ENCODE measurements at places on chromosomes 7 and 10.

DNA sequence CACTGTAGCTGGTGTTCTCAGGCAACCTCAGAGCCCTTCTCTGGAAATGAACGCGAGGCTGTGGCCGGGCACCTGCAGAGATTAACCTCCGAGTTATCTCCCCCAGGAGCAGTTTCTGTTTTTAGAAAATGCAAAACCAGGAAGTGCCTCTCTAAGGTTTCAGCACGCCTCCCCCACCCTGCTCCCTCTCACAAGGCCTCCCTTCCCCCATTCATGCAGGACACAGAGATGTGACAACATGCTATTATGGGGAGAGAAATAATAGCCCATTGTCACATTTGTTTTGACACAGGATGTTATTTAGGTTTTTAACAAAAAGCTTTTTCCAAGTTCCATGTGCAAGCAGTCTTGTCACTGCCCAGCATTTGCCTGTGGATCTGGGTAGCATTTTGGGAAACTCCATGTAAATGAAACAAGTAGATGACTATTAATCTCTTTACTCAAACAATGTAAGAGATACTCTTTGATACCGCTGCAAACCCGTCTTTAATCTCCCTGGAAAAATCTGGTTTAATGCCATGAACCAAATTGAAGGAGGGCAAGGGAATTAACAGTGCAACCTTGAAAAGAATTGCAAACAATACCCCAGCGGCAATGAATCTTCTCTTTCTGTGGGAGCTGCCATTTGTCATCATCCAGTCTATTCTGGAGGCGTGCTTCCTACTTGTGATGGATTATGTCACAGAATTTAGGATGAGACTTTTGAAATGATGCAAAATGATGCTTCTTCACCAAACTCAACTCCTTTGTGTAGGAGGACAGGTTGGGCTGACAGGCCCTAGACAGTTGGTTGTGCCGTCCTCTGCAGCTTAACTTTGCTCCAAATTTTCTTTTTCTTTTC, 86.5 kb upstream of the NMT2 start:
- DNase-seq = no peak

DNA sequence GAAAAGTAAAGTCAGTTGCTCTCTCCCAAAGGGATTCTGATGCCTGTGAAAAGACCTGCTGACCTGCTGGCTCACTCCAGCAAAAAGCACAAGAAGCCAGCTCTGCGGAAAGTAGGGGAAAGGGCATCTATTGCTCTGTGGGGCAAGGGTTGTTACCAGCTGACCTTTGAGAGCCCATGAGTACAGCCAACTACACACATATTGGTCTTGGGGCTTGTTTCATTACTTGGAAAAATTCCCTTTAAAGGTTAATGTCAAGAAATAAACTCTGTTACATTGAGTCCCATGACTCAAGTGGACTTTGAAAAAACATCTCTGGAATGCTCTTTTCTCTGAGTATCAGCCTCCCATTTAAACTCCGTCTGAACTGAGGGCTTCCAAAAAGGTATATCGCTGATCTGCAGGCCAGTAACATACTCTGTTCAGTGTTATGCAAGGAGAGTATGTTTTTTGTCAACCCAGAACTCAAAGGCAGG, 53.2 kb downstream of the PANK1 start:
- no peak for DNase-seq

DNA sequence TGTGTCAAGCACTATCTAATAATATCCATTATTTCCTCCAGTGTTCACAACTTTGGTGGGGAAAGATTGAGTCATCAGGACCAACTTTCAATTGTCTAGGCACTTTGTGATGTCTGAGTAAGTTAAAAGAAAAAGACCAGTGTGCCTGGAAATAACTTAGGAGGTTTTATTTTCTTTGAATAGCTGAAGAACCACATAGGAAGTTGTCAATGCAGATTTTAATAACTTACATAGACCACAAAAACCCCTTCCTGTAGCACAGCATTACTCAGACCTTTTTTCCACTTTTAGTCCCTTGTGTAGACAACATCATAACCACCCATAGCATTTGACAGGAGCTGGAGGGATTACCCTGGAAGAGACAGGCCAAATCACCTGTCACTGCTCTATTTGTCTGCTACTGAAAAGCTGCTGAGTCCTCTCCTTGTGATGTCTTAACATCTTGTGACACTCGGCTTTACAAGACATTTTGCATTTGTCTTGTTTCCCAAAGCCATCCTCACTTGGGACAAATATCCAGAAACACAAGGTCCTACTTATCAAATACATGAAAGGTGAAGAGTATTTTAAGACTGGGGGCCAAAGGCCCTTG, 241.5 kb upstream of the PTER start:
- no peak for DNase-seq

GRCh38 chr7:125098377-125098970, 168.8 kb upstream of the POT1 start:
- no peak for DNase-seq

GRCh38 chr10:15196021-15196834, 27.7 kb upstream of the NMT2 start:
- DNase-seq = no peak

GRCh38 chr10:98642281-98642680, 195.5 kb upstream of the HPS1 start:
- no peak for DNase-seq

- DNase-seq = no peak
These were observed 107.3 kb upstream of the FRMD4A start for GRCh38 chr10:14438057-14438456.

GRCh38 chr10:99360934-99361333, 31.8 kb downstream of the CNNM1 start:
- no peak for DNase-seq

GRCh38 chr10:131834152-131834810, 66.5 kb upstream of the PPP2R2D start:
- DNase-seq = no peak

- DNase-seq = no peak
These were observed 4.9 kb upstream of the ABCB4 start for GRCh38 chr7:87480386-87480785.

DNA sequence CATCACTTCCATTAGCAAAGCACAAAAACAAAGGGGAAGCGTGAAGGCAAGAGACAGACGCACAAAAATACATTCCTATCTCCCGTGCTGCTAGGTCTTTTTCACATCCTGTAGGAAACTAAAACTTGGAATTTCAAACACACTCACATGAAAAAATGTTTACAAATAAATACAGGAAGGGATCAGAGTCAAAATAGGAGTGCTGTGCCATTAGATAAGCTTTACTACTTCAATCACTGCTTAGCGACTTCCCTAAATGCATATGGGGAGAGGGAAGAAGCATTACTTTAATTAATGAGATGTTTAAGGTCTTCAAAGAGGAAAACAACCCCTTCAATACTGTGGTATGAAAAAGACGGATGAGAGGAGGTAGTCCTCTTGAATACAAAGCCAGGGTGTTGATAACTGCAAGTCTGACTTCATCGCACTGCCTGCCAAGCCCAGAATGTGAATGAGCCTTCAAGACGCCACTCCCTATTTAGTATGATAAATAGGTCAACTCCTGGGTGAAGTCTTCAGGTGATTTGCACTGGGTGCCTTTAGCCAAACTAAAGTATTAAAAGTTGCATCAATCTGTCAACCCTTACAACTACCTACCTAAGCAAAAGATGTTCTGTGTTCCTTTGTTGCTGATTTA, 13.9 kb downstream of the PARD3 start:
- no peak for DNase-seq

DNA sequence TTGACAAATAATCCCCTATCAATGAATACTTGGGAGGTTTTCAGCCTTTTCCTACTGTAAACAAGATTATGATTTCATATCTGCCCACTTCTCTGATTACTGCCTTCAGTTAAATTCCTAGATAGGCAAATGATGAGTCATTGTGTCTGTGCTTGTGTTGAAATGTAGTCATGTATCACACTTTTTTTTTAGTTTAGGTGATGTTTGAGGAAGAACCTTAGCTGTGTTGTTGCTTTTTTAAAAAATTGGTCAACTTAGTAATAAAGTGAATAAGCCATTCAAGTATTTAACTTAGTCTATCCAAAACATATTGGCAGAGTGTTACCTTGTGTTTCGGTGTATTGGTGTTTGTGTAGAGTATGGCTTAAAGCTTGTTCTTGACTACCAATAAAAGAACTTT, 60.0 kb downstream of the WAC start:
- DNase-seq = peak; percentile 15

- DNase-seq = no peak
These were observed 729.9 kb downstream of the ZWINT start for GRCh38 chr10:55631071-55631654.

GRCh38 chr7:52064493-52064892, 747.9 kb upstream of the COBL start:
- DNase-seq = no peak

DNA sequence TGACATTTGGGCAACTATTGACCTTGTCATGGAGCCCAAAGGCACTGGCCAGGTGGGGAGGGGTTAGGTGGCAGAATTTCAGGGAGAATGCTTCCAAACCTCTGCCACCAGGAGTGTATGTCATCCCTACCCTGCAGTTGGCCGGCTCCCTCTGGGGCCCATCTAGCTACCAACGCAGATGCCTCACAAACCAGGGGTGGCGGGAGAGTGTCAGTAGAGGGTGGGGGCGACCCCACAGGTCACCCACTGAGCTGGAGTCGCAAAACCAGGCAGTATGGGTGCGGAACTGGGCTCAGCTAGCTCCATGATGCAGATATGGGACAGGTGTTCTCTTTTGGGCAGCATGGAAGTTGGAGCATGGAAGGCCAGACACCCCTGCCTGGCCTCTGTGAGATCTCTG, 51.4 kb downstream of the FAM241B start:
- no peak for DNase-seq

- no peak for DNase-seq
These were observed 69.8 kb upstream of the STEAP1B start for GRCh38 chr7:22569586-22570321.

DNA sequence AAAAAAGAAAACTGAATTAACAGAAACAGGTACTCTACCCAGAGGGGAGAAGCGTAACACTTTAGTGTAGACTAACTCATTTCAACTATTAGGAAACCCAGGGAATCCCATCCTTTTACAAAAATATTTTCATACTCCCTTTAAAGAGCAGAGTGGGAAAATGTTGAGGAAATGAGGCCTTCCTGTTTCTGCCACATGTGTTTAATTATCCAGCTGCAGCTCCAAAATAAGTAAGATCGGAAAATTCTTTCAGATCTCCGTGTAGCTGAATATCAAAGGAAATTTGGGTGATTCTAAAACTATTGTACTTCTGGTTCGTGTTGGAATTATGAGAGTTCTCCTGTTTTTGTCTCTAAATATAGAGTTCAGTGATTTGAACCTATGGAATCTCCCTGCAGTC, 58.0 kb upstream of the CAV2 start:
- DNase-seq = no peak

DNA sequence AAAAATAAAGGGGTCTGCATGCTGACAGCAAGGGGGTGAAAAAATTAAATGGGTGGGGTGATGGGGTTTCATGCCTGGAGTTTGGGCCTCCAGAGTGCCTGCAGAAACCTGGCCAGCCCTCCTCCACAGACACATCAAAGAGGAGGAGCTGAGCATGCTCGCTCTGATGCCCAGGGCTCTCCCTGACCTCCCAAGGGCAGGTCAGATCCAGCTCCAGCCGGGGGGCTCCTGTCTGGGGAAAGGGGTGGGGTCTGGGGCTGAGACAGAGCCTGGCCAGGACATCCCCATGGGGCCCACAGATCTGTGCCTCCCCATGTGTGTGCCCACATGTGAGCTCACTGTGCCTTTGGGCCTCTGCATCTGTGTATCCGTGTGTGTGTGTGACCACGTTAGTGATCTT, 915 bp upstream of the CALHM1 start:
- no peak for DNase-seq

- no peak for DNase-seq
These were observed 39.7 kb upstream of the ENO4 start for GRCh38 chr10:116809483-116810119.

GRCh38 chr7:50718876-50719275, 63.8 kb downstream of the GRB10 start:
- no peak for DNase-seq

DNA sequence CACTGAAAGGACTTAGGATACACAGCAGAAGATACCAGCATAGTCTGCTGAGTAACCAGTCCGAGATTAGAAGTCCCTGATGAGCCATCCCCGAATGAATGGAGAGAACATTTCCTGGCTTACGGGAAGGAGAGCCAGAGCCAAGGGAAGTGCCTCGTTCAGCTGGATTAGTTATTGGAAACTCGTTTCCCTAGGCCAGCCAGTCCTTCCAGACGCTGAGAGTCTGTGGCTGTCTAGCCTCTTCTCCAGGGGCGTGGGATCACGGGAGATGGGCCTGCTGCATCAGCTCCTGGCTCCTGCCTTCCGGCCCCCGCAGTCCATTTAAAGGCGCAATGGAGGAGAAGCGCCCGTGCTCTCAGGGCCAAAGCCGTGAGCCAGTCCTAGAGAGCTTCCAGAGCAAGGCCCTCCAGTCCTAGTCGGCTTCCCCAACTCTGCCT, 712.8 kb downstream of the PARD3 start:
- DNase-seq = no peak

DNA sequence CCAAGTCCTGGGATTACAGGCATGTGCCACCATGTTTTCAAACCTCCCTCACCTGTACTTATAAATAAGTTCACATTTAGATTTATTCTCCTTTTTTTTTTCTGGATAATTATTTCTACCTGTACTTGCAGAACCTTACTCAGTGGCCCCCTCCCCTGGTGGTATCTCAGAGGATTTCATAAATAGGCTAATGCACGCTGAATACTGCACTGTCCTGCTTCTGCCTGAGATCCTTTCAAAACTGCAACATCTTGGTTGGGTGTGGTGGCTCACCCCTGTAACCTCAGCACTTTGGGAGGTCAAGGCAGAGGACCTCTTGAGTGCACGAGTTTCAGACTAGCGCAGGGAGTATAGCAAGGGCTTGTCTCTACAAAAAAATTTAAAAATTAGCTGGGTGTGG, 4.6 kb upstream of the BLVRA start:
- no peak for DNase-seq

DNA sequence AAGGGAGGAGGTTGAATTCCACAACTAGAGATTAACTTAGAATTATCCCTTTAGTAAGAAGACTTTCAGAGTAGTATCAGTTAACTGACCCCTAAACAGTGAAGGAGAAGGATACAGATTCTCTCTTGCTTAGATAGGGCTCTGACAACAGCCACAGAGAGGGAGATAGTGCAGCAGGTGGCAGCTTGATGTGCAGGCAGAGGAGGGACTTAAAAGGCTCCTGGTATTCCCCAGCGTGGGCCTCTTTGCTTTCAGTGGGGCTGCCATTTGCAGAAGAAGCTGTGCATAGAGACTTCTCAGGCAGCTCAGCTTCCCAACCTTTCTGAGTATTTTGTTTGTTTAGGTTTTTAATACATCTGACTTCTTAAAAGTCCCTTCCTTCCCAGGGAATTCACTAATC, 16.0 kb downstream of the FZD1 start:
- no peak for DNase-seq

All from AG09319 (cell line).